ENCODE measurements at places on chromosomes 7 and 10.
A peak's percentile ranks its signal among the peaks of the same experiment; 100 is the strongest.

GRCh38 chr7:120273476-120273975 lies 551 bp downstream of the KCND2 start:
- DNase-seq, result no peak

- DNase-seq, result no peak
These were observed 13.0 kb downstream of the SCART1 start for GRCh38 chr10:133466683-133467275.

GRCh38 chr7:132138817-132139216 lies 437.5 kb downstream of the PLXNA4 start:
- no peak for DNase-seq

DNA sequence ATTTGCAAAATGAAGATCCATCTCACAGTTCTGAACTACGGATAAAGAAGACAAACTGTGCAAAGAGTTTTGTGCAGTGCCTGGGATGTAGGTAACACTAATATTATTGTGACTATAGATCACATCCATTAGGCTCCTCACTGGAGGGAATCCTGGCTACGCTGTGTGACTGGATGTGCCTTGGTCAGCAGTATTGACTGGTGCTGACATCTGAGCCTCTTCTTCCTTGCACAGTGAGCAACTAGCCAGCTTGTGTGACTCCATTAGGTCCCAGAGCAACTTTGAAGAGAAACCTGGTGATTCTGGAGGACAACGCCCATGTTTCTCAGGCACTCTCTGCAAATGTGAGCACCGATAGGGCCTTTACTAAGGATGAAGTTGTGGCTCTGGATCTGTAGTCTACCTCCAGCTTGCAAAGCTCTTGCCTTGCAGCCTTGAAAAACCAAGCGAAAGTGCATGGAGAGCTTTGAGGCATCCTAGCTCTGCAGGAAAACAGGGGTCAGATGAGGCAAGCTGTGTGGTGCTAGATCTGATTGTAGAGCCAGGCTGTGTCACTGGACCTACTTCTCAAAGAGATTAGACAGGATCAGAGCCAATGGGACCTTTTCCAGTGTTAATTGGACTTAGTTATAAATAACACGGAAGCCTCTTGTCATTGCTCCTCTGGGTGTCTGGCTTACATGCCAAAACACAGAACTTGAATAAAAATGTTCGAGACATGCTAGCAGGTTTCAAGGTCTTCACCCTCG lies 303.6 kb upstream of the LYZL1 start:
- no peak for DNase-seq

GRCh38 chr7:17598846-17599245 lies 300.4 kb downstream of the AHR start:
- DNase-seq, result no peak

GRCh38 chr7:128903621-128904361 lies 6.7 kb downstream of the KCP start:
- no peak for DNase-seq

- DNase-seq, result no peak
These were observed 2.7 kb upstream of the ZNF786 start for GRCh38 chr7:149093228-149093627.

DNA sequence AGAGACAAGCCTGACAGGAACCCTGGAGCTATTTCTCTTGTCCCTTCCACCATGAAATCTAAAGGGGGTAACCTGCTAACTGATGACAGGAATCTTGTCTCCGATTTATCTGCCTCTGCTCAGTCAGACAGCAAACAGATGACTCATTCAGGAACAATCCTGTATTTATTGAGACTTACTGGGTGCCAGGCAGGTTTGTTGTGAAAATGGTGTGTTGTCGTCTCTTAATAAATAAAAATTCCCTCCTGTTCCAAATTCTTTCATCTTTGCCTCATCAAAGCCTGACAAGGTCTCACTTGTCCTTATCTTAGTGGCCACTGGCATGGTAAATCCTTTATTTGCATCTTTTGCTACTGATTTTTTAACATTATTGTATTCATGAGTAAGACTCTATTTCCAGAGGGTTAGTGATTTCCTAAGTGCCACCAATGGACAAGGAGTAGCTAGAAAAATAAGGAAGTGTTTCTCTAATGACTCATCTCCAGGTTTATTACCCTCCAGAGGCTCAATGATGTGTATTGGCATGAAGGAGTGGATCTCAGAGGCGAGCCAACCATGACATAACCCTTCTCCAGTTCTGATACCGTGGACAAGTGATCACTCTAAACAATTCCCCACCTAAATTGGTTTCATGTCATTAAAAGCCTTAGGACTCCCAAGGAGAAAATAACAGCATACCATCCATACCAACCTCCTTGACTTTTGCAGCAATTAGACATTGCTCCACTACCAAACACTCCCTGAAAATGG lies 724.0 kb downstream of the GRID1 start:
- DNase-seq, result peak; percentile 18

DNA sequence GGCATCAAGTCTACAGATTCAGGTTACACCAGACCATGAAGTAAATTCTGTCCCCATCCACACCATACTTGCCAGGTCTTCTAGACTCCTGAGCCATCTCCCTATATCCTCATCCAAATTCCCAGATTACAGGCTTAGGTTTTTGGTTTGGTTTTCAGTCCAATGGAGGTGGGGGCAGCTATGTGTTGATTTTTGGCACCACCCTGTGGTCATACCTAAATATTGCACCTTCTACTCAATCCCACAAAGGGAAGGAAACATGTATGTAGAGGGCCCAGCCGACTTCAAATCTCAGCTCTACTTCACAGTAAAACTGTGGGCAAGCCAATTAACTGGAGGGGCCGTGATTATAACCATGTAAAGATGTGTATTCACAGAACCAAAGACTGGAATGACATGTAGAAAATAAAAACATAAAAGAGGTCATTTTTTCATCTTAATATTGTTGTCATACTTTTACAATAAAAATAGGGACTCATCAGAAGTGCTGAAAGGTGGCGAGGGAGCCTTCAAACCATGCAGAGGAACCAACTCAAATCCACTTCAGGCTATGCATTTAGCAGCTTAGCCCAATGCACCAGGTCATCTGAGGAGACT lies 19.8 kb downstream of the ERCC6 start:
- no peak for DNase-seq

- no peak for DNase-seq
These were observed 141.7 kb upstream of the SEMA3A start for GRCh38 chr7:84336303-84336702.

- no peak for DNase-seq
These were observed 23.1 kb upstream of the DIP2C start for GRCh38 chr10:712575-712974.

DNA sequence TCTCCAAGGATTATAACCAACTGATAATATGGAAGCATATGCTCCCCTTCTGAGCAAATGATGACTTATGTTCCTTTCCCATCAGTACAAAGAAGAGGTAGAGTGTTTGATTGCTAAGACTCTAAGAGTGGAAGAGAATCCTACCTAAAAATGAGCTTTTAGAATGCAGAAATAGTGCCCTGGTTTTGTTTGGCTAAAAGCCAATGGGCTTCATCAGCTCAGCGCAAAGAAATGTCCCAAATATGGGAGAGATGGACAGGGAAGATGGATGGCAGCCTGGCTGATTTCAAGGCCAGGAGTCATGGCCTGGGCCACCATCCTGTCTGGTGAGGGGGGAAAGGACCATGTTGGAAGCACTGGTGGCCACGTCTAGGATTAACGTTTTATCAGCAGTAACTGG lies 60.2 kb downstream of the GPR26 start:
- DNase-seq, result no peak

DNA sequence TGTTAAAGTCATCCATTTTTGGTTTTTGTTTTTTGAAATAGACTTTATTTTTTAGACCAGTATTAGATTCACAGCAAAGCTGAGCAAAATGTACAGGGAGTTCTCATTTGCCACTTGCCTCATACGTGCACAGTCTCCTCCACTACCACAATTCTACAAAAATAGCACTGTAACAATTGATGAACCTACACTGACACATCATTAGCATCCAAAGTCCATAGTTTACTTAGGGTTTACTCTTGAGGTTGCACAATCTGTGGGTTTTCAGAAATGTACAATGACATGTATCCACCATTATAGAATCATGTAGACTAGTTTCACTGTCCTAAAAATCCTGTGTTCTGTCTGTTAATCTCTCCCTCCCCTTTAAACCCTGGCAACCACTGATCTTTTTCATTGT lies 125.8 kb upstream of the PDSS1 start:
- no peak for DNase-seq

GRCh38 chr7:131357282-131357880 lies 29.7 kb downstream of the MKLN1 start:
- no peak for DNase-seq

GRCh38 chr7:96084881-96085553 lies 236.9 kb downstream of the SLC25A13 start:
- DNase-seq, result peak; percentile 25

DNA sequence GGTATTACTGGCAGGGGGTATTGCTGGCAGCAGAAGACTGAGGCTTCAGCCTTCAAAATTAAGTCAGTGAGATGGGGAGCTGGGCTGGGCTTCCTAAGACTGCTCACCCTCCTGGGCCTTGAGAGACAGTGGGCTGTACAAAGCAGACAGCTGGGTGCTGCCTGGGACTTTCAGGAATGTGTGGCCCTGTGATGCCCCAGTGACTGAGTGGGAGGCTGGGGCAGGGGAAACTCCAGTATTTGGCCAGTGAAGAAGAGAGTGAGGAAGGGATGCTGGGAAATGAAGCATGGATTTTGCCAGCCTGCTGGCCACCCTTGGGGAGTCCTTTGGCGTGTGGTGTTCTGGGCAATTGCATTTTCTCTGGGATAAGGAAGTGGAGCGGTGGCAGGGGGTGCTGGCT lies 442 bp downstream of the ANKRD2 start:
- no peak for DNase-seq

GRCh38 chr10:47231414-47231813 lies 68.6 kb upstream of the GDF10 start:
- DNase-seq, result no peak

DNA sequence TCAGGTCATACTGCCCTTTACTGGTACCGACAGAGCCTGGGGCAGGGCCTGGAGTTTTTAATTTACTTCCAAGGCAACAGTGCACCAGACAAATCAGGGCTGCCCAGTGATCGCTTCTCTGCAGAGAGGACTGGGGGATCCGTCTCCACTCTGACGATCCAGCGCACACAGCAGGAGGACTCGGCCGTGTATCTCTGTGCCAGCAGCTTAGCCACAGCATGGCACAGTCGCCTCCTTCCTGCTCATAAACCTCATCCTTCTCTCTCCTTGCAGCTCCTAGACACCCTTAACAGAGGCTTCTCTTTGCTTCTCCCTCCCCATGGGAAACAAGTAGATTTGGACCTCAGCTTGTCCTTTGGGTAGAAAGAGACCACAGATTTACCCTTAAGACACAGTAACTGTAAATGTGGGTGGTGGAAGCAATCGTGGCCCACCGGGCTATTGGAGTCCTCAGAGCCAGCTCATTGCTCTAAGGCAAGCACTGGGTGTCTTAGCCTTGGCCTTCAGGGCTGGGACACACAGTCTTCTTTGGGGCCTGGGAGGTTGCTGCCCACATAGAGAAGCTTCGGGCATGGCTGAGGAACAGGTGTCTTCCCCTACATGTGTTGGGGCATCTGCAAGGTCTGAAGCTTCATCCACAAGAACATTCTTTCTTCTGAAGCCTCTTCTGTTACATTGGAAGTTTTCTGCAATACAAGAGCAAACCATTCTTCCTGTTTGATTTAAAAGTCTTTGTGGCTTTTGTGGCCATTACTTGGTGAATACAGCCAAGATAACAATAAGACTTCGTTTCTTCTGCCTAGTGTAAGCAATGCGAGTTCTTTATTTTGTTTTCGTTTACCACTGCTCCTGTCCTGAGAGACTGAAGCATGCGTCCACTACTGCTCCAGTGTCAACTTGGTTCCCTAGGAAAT lies 95.5 kb upstream of the PRSS58 start:
- no peak for DNase-seq

- no peak for DNase-seq
These were observed 94.3 kb upstream of the ITGB1 start for GRCh38 chr10:33052263-33052875.

DNA sequence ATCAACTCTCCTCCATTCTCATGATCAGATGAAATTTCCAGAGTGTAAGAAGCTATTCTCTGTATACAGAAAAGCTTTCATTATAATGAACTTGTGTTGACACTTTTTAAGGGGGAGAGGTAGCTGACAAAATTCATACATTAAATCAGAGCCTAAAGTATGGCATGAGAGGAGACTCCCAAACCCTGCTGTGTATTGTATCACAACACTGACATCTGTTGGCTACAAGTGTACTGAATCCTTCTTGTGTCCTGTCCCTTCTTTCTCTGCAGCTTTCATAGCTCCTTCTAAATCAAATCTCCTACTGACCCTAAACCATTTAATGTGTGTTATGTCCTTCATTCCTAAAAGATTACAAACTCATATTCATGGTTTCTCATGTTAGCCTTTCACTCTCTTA lies 70.9 kb downstream of the GCC1 start:
- no peak for DNase-seq

DNA sequence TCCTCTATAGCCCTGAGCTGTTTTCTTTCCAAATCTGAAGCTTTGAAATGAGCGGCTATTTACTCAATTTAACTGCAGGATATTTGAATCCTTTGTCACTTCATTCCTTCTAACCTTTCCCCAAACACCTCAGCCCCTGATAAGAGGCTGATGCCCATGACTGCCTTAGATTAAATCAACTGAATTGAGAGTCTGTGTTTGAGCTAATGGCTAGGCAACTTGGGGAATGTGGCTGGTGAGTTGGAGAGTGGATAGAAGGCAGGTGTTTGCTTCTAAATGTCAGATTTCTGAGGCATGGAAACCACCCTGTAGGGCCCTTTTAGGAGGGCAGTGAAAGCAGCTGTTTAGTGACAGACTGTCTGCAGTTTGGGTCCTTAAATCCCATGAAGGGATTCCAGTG lies 759.9 kb downstream of the LRMDA start:
- no peak for DNase-seq

DNA sequence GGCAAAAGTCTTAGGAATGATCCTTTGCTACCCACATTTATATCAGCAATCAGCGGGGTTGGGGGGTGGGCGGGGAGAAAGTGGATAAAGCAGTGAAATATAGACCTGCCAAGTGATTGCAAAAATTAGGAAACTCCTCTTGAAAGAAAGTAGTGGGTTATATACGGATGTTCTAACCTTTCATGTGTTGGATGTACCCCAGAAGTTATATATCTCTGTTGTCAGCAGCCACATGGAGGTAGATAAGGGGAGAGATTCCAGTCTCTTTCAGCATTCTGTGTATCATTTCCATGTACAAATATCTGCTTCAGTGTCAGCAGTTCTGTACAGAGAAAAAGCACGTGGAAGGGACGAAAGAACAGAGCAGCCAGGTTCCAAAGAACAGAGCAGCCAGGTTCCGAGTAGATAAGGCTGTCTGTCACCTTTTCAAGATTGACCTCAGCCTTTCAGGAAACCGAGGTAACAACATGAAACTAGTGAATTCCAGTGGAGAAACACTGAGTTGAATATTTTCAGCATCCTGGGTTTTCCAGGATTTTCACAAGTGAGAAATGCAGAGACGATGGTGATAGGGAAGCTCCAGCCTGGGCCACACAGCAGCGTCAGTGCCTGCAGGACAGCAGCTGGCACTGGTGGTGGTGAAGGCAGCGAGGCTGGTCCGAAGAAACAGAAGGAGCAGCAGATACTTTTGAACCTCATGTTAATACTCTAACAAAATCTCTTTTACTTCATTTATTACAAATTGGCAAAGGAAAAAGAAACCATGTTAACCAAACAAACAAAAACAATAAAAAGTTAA lies 212.3 kb downstream of the C7orf25 start:
- DNase-seq, result no peak
